Occipital lobe (tissue), 3 donors: ENCODE measurements at places on chromosomes 16 and 17. TPM values are rescaled to one million over a fixed set of nuclear protein-coding genes. Genes with fewer than 3 reads are reported as not detected.

SLC6A4 gene
- 2.2 TPM for total RNA-seq

DNA sequence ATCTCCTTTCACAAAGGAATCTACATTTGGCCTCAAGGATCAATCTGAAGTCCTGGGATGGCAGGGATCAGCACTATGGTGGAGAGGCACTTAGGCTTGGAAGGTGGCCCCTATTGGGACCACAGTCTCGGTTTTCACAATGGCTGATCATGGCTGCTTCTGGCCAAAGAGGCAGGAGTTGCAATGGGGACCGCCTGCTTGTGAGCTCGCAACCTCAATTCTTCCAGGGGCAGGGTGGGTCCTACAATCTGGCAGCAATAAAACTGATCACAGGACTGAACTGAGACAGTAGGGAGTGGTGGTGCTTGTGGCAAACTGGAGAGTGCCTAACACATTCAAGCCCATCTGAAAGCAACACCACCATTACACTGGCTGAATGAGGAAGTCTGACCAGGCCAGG is 83.1 kb downstream of the NETO2 start:
- no peak for DNase-seq

DNA sequence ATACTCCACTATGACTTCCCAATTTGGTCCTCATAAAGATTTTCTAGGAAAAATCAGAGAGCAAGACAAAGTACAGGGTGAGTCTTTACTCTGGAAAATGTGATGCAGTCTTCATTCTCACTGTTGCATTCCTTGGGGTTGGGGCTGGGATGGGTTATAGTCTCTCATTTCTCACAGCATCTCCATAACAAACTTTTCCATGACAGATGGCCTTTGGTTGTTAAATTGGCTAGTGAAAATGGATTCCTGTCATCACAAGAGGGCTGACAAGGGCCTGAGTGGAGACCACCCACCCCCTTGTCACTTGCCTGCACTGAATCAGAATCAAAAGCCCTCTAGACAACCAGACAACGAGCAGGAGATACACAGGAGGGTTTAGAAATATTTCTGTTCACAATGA is 174.6 kb downstream of the AATF start:
- DNase-seq = no peak

TEKT5 gene
- total RNA-seq = 1.2 TPM

SLC47A1 gene
- 3.1 TPM for total RNA-seq

- DNase-seq = peak; percentile 94
Measured at GRCh38 chr16:23149267-23149992, at the start of gene USP31. TSS of gene USP31 (minus strand) at chr16:23149452. CDS start at chr16:23149270, 182 bp downstream.

DNA sequence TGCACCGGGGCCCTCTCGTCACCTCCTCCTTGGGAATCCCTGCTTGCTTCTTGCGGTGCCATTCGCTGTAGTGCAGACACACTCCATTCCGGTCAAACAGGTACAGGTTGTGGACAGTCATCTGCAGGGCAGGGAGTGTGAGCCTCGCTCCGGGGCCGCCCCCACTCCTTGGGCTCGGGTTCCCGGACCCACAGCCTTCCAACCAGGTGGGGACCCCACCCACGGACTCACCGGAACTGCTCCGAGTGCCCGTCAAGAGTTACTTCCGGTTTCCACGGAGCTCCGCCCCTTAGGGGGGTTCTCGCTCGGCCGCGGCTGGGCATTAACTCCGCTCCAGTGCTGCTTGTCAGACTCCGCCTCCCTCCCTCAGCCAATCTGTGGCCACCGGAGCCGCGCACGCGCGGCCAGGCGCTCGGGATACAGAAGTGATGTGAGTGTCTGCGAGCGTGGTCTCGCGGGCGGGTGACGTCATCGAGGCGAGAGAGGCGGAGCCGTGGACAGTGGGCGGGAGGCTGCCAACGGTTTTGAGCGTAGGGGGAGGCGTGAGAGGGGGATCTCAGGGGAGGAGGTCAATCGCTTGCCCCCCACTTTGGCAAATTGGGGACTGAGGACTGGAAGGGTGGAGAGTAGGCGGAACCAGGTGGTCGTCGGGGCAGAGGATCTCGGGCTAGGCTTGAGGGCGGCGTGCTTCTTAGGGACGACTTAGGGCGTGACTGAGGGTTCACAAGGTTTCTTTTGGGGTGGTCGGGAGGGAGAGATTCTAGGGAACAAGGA is at the start of the genes CNTROB and TRAPPC1:
Gene CNTROB, plus strand, starts transcription at position 498 of the 774 bp plus-strand sequence. CDS start 874 bp downstream, outside the sequence.
Gene TRAPPC1, minus strand, starts transcription at position 238 of the 774 bp plus-strand sequence. Its CDS starts 117 bp downstream, at position 121.
- peak; percentile 100 for DNase-seq
